Urothelium cell line (cell line): ENCODE measurements at places on chromosomes 6 and 20.

- no peak for DNase-seq
Measured at GRCh38 chr20:5570452-5570851, 179.7 kb upstream of the SHLD1 start.

DNA sequence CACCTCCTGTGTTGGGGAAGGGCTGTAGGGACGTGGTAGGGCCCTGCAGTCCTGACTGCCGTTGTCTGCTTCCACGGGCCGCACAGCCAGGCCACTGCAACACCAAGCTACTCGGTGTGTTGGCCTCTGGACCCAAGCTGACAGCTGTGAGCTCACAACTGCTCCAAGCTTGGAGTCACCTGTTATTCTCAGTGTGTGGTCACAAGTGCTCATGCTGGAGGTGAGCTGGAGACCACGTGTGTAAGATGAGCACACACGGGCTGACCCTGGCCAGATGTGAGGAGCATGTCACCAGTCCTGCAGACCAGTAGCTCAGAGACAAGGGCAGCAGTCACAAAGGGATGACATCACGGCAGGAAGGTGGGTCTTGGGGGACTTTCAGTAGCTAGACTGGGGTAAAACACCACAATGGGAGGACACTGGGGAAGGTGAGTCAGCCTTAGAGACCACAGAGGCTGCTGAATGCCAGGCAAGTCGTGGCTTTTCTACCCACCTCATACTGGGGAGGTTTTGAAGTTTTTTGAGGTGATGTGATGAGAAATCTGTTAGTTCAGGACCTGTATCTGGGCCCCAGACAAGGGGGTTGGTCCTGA, 87.3 kb downstream of the FAM120B start:
- no peak for DNase-seq

DNA sequence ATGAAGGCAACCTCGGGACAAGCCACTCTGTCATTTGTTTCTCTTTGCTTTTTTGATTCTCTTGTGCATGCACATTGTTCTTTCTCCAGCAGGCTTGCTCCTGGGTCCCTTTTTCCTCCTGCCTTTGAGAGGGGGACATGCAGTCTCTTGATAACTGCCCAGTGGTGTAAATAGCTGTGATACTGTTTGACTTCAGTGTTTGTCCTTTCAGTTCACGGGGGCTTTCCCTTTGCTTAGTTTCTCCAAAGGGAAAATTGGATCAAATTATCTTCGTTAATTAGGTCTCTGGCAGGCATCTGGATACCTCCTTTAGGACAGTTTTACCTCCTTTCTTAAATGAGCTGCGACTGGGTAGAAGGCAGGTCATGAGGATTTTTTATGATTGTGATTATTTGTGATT, 41.5 kb downstream of the RALGAPB start:
- DNase-seq: no peak

GRCh38 chr6:162773996-162774395, 46.2 kb downstream of the PACRG start:
- DNase-seq: no peak

- DNase-seq: no peak
Measured at GRCh38 chr6:117448011-117448410, 22.3 kb upstream of the ROS1 start.

DNA sequence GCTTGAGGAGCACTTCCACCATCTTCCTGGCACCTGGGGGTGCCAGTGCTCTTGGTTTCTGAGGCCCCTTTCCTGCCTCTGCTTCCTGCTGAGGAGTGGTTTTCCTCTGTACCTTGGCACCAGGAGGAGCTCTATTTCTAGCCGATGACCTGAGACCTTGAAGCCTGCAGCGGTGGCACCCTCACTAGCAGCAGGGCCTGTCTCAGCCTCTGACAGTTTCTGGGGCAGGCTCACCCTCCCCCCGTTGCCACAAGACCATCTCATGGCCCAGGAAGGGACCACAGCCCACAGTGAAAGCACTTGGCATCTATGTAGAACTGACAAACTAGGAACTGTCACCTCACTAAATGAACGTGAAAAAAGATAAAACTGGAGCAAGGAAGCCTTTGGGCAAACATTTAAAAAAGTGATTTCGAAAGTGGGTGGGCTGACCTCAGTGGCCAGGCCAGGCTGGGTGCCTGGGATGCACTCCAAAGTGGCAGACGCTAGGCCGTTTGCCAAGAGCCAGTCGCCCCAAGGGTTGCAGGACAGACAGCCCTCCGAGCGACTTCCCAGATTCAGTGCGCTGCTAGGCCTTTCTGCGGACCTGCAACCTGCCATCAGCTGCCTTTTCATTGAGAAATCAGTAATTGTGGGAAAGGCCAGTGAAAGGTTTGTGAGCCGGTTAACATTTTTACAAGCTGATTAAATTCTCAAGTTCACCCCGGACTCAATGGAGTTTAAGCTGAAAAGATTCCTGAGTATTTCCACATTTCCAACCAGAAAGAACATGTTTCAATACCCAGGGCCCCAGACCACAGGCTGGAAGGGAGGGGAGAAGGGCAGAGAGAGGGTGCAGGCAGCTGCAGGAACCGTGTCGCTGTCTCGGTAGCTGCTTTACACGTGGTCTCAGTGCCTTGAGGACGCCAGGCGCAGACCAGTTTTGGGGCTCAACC, 303.7 kb downstream of the ESR1 start:
- no peak for DNase-seq

DNA sequence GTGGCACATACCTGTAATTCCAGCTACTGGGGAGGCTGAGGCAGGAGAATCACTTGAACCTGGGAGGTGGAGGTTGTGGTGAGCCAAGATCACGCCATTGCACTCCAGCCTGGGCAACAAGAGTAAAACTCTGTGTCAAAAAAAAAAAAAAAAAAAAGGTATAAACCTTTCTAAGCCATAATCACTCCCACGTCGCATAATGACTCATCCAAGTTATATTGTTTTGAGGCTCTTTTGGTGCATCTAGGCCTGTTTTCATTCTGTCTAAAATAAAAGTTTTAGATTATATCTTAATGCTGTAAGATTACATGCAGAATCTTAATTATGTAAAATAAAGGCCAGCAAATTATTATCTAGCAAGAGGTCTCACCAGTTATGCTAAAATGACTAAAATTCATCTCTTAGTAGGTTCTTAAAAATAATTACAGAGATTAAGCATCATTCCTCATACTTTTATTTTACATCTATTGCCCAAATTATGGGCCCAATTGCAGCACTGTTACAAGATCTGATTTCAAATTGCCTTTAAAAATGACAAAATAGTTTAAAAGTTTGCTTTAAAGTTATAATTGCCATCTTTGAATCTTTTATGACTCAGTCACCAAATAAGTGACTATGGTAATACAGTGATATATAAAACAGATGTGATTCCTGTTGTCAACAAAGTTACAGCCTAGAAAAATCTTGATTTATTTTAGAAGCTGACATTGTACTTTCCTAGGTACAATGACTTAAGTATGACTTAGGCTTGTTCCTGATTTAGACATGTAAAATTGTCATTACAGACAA, 10.4 kb upstream of the SUMO4 start:
- no peak for DNase-seq

GRCh38 chr6:13678255-13678983, 33.2 kb downstream of the RANBP9 start:
- no peak for DNase-seq

- DNase-seq: no peak
Measured at GRCh38 chr6:117397536-117398227, 28.1 kb downstream of the ROS1 start.

DNA sequence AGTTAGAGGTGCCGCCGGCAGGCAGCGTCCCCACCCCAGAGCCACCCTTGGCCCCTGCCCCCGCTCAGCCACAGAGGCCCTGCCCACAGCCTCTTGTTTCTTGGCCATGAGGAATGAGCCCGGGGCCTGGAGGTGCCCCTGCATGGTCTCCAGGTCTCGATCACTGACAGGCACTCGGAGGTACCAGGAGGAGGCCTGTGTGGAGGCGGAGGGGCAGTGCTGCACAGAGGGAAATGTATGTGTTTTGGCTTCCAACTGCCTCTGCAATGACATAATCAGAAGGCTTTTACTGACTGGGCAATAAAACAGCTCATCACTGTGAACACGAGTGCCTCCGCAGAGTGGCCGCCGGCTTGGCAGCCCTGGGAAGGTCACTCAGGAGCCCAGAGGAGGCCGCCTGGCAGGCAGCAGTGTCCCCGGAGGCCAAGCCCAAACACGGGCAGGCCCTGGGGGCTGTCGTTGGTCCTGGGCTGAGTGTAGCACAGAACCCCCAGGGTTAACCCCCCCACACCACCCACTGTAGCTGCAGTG, 61.1 kb upstream of the GATA5 start:
- no peak for DNase-seq

DNA sequence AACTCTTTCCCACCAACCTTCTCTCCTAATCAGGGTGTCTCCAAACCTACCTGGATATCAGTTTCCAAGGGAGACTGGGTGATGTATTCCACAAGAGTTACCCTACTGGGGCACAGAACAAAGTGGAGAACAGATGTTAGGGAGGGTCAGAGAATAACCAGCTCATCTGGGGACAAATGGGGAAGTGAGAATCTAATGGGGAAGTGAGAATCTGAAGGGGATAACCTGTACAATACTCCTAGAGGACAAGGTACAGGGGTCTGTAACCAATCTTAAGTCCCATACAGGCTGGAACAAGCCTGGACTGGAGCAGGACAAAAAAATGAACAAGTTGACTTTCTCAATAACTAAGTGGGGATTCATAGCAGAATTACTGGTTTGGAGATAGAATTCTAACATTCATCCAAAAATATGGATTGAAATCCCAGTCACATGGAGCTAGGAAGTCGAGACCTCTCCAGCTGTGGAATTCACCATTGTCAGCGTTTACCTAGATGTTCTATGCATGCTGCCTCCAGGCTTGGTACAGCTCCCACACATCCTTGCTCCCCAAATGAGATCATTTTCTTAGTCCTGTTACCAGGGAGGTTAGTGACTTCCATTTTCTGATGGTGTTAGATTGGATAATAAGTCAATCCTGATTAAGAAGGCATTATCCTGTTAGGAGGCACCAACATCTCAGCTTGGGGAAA, 214.8 kb upstream of the MOCS1 start:
- no peak for DNase-seq

DNA sequence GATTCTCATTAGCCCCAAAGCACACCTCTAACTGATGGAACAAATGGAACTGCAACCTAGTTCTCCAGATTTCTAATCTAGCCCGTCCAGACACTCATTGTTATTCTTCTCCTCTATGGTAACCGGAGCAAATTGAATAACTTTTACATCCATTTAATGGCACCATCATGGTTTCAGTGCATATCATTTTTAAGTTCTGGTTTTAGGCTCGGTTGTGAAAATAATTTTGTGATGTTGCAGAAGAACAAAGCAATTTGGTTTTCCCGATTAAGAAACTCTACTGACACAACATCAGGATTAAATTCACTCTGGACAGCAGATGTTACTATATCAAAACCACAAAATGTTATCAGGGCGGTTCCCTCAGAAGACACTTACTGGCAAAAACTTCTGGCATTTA, 42.5 kb upstream of the HBS1L start:
- no peak for DNase-seq

DNA sequence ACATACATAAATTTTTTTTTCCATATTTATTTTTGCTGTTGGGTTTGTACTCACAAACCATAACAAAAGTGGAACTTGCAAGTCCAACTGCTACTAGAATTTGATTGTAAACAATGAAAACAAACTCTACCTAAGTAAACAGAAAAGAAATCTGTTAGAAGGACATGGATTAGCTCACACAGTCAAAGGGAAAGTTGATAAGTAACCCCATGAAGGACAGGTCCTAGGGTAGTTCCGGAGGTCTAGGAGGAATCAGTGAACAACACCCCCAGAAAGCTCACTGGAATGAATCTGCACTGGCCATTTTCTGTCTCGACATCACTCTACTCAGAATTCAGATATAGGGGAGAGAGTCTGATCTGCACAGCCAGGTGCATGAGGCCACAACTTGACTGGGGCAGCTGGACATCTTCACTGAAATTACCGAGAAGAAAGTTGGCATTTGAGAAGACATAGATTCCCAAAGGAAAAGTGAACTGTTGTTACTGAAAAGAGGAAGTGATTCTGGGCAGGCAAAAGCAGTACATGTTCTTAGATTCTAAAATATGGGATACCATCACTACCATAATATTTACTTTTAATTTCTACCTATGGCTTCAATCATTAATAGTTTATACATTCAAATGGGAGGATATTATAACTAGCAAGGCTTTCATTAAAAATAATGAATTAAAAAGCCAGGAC, 76.4 kb downstream of the HMGN3 start:
- no peak for DNase-seq
